Stimulated activated CD8-positive, alpha-beta memory T cell treated with anti-CD3 and anti-CD28 coated beads, Interleukin-2, amount 100 ng/mL, for 1 hour (primary cell): ENCODE measurements at places on chromosomes 7 and 10.
A peak's percentile ranks its signal among the peaks of the same experiment; 100 is the strongest.

DNA sequence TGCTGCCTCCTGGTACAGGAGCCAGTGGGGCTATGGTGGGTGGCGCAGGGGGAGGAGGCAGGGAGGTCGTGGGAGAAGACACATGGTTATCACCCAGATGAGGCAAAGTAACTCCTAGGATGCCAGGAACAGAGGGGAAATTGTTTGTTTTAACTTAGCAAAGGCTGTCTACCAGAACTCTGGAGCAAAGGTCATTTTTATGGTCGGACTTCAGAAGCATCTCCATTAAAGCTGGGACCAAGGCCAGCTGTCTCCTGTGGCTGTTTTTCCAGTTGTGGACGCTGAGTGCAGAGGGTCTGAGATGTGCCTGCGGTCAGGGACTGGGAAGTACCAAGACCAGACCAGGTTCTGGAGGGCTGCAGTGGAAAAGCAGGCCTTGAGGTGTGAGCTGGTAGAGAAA is 525.9 kb upstream of the FOXK1 start:
- no peak for DNase-seq

GRCh38 chr7:116258734-116259133 is 48.4 kb downstream of the TES start:
- DNase-seq = no peak

DNA sequence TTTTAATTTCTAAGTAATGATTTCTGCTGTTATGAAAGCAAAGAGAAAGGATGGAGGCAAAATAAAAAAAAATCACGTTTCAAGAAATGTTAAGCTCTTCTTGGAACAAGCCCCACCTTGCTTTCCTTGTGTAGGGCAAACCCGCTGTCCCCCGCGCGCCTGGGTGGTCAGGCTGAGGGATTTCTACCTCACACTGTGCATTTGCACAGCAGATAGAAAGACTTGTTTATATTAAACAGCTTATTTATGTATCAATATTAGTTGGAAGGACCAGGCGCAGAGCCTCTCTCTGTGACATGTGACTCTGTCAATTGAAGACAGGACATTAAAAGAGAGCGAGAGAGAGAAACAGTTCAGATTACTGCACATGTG is 2.4 kb downstream of the ADRB1 start:
- DNase-seq = no peak

DNA sequence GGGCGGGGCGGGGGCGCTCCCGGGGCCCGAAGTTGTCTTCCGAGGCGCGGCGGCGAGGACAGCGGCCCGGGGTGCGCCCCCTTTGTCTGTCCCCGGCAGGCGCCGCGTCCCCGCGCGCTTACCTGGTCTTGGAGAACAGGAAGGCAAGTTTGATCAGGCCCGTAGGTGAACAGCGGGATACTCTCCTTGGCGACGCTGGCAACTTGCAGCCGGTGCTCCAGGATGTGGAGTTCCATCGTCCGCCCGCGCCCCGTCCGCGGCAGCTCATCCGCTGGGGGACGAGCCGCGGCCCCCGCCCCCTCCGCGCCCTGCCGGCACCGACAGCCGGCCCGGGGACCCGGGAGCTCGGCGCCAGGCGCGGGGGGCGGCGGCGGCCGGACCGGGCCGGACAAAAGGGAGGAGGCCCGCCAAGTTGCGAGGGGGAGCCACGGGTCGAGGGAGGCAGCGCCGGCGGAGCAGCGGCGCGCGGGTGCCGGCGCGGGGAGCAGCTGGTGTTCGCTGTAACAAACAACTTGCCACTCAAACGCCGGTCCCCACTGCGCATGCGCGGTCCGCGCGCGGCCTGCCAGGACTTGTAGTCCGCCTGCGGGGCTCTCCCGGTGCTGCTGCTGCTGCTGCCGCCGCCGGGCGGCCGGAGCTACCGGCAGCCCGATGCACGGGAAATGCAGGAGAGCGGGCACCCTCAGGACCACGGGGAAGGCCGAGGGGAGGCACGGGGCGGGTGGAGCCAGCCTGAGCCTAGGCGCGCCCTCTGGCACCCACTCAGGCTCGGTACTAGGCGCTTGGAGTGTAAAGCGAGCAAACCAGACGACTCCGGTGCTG is 35.6 kb upstream of the SPDYE3 start:
- DNase-seq = peak; percentile 96

DNA sequence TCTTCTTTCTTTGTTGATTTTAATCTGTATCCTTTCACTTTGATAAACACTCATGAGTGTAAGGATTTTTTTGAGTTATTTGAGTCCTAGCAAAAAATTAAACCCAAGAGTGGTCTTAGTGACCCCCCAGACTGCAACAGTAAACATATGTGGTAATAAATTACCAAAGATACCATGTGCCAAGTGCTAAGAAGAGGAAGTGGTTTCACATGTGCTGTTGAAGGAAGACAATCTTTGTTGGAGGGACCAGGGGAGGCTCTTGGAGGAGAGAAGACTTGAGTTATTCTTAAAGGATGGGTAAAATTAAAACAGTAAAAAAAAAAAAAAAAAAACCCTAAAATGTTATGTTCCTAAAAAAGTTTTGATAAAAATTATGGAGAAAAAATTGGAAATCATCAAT is 150.2 kb downstream of the SEC23IP start:
- no peak for DNase-seq

DNA sequence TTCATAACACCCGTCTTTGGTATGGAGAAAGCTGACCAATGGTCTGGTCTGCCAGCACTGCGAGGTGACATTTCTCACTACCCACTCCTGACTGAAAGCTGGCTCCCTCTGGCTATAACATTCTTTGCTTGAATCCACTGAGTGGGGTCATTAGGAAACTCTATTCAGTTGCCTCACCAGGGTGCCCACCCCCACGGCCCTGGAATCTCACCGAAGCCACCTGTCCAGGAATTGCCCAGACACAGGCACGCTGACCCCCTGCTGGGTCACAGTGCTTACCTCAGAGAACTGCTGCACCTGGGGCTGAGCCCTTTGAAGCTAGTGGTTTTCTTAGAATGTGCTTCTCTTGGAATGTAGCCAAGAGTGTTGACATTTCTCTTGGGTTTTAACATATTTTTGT is 28.6 kb downstream of the HECW1 start:
- no peak for DNase-seq

DNA sequence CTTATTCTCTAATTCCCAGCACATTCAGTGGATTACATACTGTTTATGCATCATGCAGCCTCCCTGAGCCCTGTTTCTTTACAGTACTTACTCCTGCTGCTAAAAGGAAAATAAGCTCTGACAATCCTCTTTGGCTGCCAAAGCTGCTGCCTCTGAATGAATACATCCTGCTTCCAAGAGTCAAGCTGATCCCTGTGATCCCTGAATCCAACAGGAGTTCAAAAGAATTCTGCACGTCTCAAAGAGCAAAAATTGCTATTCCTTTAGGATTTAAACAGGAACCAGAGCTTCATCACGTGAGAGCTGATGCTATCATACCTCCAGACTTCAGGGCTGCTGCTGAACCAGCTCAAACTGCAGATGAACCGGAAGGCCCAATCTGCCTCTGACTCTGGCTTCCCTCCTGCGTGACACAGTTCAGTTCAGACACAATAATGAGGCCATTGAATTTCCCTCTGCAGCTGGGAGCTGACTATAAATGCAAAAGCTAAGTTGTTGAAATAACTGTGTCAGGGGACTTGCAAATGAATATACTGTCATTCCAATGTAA is 851.0 kb upstream of the PHF14 start:
- no peak for DNase-seq

GRCh38 chr7:10181996-10182395 is 791.7 kb upstream of the PHF14 start:
- no peak for DNase-seq

DNA sequence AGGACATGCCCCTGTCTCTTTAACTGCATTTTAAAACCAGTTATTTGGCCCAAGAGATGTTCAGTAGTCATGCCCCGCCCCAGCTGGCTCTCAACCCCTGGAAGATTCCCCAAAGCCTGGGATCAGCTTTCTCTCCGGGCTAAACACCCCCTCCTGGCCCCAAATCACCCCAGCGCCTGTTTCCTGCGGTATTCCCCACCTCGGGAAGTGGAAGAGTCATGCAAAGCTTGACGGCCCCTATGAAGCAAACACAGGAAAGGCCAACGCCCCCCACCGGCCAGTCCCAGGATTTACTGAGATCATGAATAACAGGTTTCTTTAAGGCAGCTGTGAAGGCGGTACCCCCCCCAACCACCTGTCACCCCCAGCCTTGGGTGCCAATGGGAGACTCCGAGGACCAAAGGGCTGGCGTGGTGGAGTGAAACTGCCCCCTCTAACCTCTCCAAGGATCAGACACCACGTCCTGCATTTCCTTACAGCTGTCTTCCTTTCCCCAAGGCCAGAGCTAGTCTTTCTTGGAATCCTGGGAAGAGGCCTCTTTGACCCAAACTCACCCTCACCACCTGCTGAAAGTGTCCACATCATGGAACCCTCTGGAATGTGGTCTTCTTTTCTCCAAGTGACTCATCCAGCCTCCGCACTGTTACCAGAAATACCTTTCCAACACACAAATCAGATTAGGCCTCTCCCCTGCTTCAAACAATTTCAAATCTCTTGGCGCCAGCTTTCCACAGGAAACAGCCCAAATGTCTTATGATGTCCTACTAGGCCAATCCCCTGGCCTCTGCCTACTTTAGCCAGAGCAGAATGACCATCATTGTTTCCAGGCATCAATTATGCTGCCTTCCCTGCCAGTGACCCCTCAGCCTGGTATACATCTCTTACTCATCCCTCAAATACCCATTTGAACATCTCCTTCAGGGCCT is 301.5 kb downstream of the ZEB1 start:
- no peak for DNase-seq

DNA sequence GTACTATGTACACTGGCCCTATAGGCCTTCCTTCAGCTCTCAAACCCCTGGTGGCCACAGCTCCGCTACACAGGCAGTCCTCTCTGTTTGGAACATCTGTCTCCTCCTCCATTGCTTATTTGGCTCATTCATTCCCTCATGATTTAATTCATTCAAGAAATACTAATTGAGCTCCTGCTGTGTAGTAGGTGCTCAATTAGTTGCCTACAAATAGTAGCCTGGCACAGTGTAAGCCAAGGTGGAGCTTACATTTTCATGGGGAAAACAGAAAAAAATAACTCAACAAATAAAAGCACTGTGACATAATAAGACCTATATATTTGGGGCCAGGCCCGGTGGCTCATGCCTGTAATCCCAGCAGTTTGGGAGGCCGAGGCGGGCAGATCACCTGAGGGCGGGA is 3.4 kb upstream of the FIS1 start:
- no peak for DNase-seq

GRCh38 chr7:134470864-134471263 is 12.0 kb upstream of the AKR1B1 start:
- no peak for DNase-seq

DNA sequence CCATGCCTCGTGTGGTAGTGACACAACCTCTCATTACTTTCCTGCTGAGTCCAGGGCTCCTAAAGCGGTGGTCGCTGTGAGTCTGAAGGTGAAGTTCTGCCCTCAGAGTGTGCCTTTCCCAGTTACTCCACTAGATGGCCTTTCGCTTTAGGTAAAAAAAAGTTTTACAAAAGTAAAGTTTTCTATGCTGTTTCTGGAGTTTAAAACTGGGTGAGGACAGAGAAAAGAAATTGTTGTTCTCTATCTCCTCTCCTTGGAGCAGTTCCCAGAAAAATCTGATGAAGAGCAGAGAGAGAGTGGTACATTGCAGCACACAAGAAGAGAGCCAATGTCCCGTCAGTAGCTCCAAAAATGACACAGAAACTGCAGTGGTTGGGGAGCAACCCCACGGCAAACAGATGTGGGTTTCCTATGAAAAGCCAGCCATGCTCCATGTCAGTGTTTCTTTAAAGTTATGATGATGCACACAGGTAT is 257.1 kb downstream of the GLI3 start:
- no peak for DNase-seq

- no peak for DNase-seq
Observed at GRCh38 chr10:125699562-125700143, 16.7 kb upstream of the TEX36 start.

DNA sequence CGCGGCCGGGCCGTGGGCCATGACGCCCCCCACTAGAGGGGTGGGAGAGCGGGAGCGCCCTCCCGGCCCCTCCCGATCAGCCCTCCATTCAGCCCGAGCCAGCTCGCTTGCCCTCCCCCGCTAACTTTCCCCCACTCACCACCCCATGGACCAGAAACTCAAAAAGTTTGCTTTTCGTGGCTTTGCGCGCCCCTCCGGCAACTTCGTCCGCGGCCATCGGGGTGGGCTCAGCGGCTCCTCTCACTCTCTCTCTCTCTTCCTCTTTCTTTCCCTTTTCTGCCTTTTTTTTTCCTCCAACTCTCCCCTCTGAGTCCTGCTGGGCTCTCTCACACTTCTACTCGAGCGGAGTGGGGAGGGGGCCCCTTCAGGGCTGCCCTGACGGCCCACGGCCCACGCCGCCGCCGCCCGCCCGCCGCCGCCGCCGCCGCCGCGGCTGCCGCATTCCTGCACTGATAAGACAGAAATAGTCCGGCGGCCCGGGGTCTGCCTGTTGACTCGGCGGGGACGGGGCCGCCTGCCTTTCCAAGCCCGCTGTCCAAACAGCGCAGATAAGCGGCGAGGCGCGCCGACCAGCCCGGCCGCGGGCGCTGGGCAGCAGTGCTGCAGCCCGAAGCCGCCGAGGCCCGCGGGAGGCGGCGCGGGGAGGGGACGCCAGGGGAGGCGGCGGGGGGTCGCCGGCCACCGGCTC is at the start of gene SMARCD3:
Gene SMARCD3, minus strand, starts transcription at position 349 of the 688 bp plus-strand sequence. Its CDS starts 132 bp downstream, at position 217.
- no peak for DNase-seq

- no peak for DNase-seq
Observed at GRCh38 chr10:78250313-78251015, 216.8 kb downstream of the RPS24 start.

DNA sequence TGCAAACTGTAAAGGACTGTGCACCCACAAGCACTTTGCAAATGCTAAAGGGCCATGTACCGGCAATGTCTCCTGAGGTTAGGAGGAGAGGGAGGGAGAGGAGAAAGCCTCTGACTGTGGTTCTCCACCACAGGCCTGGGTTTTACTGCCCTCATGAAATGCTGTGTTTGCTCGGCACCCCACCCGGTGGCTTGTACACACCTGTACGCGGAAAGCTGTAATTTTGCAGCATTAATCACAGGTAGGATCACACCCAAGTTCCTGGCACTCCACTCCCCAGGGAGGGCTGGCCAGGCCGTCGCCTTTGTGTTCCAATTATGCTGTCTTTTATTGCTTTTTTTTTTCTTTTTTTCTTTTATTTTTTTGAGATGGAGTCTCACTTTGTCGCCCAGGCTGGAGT is 78.5 kb upstream of the MYL10 start:
- DNase-seq = no peak

DNA sequence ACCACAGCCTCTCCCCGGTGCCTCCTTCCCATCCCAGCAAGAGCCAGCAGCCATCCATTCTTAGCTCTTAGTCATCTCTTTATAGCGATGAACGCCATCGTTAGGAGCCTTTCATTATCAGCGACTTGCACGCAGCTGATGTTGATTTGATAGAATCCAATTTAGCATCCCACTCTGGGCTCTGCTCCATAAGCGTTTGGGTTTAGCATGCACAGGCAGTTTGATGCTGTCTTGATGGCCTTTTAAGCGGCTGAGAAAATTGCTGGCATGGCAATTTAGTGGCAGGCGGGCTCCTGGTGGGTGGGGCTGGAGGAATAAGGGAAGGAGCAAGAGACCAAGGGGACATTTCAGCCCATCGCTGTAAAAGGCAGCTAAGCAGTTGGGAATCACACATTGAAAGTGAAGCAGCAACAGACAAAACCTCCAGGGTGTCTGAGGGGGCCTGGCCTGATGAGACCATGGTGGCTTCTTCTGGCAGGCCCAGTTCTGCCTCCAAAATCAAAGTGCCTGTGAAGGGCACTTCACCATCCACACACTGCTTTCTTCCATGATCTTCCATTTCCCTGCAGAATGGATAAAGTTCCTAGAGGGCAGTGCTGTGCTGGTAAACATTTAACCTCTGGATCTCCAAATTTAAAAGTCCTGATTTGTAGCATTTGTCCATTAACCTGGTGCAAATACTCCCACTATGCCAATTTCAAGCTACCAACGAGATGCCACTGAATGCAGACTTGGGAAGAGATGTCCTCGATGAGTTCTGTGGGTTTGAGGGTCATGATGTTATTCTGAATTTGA is 107.8 kb upstream of the PLXNA4 start:
- DNase-seq = no peak
